NCI-H2081 treated with DMSO at 0.1 percent for 48 hours (cell line): ENCODE measurements at places on chromosomes 1 and 21.

- no peak for DNase-seq
Measured at GRCh38 chr21:43818685-43819084, 29.3 kb downstream of the RRP1 start.

DNA sequence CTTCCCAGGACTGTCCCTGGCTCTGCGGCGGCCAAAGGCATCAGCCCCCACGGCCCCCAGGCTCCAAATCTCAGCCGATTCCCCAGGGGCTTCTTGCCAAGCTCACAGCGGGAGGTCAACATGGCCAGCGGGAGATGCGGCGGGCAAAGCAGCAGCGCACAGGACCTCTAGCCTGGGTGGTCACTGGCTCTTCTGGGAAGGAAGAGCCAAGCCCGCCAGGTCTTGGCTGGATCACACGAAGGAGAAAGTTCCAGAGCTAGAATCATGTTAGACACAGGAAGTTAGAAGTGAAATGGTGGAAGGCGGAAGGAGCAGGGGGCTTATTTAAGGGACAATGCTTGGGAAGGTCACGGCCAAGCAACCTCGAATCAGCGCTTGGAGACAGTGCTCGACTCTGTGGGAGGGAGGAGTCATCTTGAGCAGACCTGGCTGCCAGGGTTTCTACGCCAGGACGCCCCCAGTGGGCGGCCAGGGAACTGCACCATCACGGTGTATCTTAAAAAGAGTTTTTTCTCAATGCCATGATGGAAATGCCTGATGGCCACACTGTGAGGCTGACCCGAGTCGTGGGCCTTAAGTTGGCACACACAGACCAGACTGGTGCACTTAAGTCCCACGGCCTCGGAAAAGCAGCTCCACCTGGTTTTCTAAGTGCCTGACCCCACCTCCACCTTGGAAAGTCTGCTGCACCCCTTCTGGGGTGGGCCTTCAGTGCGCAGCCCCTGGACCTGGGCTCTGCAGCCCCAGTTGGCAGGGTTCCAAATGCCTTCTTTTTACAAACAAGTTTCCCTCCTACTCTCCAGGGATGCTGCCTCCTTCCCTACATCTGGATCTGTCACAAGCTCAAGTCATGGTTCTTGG, 29.3 kb downstream of the SLC66A1 start:
- no peak for DNase-seq

DNA sequence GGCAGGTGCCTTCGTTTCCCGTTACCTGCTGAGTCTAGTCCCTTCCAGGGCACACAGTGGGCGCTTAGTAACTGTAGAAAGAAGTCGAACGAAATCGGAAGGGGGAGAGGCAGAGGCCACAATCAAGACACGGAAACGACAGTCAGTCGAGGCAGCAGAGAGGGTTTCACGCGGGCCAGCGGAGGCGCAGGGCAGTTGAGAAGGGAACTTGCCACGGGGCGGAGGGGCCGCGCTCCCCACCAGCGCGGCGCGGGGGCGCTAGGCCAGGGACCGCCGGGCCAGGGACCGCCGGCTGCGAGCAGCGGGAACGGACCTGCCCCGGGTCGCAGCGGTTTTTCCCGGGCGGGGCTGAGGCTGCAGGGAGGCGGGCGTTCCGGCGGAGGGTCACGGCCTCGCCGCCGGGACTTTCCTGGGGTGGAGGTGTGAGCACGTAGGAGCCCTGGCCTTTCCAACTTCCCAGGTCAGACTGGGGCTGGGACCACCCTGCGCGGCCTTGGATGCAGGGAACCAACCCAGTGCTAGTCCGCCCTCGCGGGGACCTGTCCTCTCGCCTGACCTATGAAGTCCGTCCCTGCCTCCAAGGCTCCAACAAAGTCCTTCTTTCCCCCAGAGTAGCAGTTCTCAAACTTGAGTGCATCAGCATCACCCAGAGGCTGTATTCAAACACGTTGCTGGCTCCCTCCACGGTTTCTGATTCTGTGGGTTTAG, 150.1 kb upstream of the FGGY start:
- DNase-seq = no peak

- DNase-seq = no peak
Measured at GRCh38 chr1:201264072-201264471, 19.2 kb upstream of the PKP1 start.

DNA sequence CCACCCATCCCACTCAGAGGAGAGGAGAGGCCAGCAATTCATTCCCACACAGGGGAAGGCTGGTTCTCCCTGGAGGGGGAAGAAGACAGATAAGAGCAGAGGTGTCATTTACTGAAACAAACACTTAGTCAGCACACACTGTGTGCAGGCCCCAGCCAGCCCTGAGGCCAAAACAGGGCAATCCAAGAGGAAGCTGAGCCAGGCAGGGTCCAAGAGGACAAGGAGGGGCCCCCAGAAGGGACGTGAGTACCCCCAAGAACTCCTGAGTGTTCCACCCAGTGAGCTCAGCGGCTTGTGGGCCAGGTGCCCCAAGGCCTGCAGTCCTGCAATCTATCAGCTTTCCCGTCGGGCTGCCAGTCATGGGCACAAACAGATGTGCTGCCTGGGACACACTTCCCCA, 15.8 kb downstream of the ADGRB2 start:
- DNase-seq = no peak
